ENCODE measurements at places on chromosomes 11 and 22.

GRCh38 chr11:112292785-112293407, 32.2 kb upstream of the PLET1 start:
- no peak for DNase-seq

- DNase-seq, result no peak
Measured at GRCh38 chr11:62133328-62134065, 9.7 kb downstream of the INCENP start.

DNA sequence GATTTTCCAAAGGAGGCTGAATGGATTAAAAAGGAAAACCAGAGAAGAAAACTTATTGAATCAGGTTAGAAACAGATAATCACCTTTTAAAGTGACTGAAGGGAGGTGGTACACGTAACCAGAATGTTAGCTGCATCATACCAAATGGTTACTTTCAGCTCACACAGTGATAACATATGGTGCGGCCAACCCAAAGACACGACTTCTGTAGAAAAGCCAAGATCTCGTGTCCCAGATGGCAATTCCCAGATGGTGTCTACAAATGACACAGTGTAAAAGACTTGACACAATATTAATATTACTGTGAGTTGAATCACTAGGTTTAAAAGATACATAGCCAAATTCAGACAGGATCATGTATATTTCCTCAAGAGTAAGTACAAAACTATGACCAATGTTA, 5.2 kb downstream of the PPP2R1B start:
- no peak for DNase-seq

- no peak for DNase-seq
Measured at GRCh38 chr11:33731723-33732531, 4.3 kb downstream of the CD59 start.

DNA sequence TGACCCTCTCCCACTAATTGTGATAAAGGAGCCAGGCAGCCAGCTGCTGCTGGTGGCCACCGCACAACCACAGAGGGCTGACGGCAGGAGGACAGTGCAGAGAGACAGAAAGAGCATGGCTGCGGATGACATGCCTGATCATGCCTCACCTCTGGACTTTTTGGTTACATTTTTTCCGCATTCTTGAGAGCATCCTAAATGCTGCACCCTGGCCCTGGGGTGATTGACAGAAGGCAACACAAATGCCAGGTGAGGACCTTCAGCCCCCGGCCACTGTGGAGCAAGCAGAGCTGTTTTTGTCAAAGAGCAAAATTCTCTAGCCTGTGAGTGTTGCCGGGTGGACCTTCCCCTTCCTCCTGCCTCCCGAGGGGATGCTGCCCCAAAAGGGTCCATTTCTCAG, 78.5 kb downstream of the RPS6KA4 start:
- DNase-seq, result no peak

DNA sequence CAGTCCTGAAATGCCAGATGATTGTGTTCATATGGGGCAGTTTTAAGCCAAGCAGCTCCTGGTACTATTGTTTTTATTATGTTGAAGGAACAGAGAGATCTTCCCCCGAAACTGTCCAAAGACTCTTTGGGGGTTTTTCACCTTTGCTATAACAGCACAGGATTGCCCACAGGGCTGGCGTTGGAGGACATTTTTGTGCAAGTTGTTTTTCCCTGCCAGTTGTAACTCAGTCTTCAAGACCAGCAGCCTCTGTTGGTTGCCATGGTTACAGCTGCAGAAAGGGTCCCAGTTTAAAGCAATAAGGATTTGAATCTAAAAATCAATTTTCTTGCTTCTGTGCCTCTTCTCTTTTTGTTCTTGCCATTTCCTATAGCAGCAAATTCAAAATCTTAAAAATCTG, 45.4 kb upstream of the YWHAH start:
- no peak for DNase-seq

DNA sequence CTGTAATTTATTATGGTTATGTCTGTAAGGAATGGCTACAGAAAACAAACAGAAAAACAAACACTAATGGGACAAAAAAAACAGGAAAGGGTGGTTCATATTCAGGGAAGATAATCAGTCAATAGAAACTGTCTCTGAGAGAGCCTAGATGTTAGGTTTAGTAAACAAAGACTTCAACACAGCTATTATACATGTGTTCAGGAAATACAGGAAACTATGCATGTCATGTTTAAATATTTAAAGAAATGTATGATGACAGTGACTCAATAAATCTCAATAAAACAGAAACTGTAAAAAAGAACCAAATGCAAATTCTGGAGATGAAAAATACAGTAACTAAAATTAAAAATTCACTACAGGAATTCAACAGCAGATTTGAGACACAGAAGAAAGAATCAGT, 76.0 kb downstream of the PACS1 start:
- no peak for DNase-seq

DNA sequence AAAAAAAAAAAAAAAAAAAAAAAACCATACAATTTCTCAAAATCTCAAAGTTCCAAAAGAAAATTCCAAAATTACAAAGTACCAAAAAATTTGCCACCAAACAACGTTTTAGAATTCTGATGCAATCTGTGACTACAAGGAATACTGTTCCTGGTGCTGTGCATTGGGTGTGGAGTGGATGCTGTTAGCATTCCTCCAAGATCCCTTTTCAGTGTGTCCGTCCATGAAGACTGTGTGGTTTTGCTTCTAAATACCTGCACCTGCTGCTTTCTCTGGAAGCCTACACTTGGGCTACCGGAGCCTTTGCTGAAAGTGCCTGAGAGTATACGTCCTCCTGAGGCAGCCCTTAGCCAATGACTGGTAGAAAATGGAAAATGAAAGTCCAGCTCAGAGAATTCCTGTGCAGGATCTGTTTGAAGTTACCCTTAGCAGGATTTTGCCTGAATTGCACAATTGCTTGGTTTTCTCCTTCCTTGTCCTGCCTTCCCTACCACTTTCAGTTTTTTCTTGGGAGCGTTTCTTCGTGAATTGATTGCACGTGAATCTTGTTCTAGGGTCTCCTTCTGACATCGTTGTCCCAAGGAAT, 140.8 kb downstream of the TRPC6 start:
- no peak for DNase-seq

DNA sequence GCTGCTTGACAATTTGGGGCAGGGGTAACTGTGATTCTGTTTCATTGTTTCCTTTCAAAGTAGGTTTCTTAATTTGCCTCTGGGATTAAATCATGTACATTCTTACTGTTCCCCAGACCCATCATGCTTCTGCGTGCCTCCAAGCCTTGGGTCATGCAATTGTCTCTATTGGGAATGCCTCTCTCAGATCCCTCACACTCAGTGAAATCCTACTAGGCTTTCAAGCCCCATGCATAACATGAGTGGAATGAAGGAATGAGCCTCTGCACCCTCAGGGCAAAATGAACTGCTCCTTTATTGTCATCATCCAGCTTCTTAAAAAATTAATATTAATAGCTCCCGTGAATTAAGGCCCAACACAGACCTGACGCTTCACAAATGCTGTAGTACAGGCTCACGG, 381.7 kb downstream of the TENM4 start:
- no peak for DNase-seq

DNA sequence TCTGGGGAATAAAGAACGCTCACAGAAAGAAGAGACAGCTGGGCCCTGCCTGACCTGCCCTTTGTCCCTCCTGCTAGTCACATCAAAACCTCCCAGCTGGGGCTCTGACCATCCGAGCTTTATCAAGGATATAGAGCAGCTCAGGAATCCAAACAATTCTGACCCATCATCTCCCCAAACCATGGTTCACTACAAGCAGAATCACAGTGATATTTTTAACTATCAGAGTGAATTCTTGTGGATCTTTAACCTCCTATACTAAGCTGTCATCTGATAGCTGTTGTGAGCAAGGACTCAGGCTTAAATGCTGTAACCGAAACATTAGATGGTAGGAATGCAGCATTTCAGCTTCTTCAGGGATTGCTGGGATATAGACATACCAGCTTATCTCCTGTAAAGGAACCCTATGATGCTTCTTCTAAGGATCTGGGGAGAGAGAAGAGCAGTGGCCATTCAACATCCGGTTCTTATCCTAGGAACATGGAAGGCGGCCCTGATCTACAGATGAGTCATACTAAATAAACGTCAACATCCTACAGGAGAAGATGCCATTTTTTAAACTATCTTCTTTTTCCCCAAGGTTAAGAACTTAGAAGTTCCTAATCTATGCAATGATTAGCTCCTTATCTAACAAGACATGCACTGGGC, 84.7 kb upstream of the AKIP1 start:
- DNase-seq, result no peak

DNA sequence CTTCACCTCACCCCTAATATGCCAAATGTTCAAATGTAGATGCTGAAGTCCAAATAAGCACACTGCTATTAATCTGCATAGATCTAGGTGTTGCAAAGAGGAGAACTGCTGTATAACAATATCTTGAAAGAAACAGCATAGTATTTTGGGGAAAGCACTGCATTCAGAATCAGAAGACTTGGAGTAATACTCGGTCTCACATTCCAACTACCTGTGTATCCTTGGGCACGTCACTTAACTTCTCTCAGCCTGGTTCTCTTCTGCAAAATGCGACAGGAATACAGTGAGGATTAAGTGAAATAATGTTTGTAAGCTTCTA, 332 bp upstream of the HMGXB4 start:
- DNase-seq, result no peak
